CD8-positive, alpha-beta T cell (primary cell): ENCODE measurements at places on chromosomes 5 and 9.
A peak's percentile ranks its signal among the peaks of the same experiment; 100 is the strongest.

GRCh38 chr9:127451608-127451857 is 223 bp downstream of the LRSAM1 start:
- no peak for DNase-seq

DNA sequence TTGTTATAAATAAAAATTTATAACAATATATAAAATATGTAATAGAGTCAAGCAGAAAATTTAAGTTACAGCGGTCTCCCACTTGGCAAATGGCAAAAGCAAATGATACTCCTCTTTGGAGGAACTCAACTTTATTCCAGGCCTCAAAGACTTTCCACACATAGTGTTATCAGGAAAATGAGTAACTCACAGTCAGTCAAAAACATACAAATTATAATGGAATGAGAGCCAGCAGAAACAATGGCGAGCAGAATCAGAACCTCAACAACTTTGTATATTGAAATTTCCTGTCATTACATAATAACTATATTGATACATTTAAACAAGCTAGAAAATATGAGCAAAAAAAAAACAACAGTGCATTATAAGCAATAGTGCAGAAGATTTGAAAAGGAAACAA is 45.2 kb downstream of the ABLIM3 start:
- DNase-seq: no peak

DNA sequence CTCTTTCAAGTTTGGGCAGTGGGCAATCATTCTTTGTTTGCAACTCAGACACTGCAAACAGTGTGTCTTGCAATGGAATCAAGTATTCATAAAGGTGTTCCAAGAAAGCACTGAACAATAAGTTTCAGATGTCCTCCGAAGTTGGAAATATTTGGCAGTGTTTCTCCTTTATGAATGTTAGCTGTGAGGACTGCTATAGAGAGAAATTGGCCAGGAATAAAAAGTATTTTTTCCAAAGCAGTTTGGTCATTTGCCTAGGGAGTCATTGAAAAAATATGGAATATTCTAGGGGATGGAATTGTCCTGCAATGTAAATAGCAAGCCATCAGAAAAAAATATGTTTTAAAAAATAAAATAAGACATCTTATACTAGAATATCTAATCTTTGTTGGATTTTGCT is 688.6 kb upstream of the SEMA6A start:
- DNase-seq: no peak

DNA sequence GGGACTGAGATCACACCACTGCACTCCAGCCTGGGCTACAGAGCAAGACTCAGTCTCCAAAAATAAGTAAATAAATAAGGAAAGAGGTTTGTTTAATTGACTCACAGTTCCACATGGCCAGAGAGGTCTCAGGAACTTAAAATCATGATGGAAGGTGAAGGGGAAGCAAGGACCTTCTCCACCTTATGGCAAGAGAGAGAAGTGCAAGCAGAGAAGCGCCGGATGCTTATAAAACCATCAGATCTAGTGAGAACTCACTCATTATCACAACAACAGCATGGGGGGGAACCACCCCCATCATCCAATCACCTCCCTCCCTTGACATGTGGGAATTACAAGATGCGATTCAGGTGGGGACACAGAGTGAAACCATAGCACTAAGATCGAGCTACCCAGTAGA is 22.8 kb upstream of the RGMB start:
- DNase-seq: no peak

- DNase-seq: peak; percentile 71
These were observed at the start of the genes CENPP and NOL8 for GRCh38 chr9:92325269-92325990. CENPP (plus strand) TSS chr9:92325953. NOL8 (minus strand) TSS chr9:92325350; CDS start chr9:92324161, 1,189 bp downstream.

- no peak for DNase-seq
These were observed 209.9 kb upstream of the DMRT1 start for GRCh38 chr9:631596-631995.

DNA sequence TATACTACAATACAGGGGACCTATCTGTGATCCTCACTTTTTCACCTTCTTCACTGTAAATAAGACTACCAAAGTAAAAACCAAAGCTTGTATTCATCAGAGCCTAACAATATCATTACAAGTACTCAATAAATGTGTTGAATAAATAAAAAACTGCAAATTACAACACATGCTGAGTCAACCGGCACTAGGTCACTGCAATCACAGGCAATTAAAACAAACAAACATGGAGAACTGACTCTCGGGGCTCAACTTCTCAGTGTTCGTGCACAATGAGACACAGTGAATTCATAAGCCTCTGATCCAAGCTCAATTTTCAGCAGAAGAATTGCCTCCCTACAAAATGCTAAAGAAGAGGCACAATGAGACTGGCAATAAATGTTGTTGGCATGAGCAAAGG is 69.2 kb downstream of the CDK5RAP2 start:
- no peak for DNase-seq

DNA sequence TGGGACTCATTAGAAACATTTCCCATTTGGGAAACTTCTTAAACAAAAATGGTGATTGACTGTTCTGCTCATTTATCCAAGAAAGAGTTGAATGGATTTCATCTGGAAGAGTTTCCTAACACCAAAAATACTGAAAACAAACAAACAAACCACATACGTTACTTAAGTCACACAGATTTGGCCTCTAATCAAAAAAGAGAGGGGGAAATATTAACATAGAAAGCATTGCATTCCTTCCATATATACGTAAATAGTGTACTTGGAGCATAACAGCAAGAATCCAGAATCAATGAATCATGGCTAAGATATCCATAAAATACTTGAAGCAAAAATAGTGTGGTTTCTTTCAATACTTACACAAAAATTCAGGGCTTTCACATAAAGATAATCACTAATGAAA is 189.8 kb upstream of the MAP3K1 start:
- DNase-seq: no peak
